Tibial nerve (tissue), 4 donors: ENCODE measurements at places on chromosomes 2 and 18.

GRCh38 chr2:226875438-226876225, 39.8 kb downstream of the RHBDD1 start:
- DNase-seq = no peak

GRCh38 chr2:150156415-150156814, 331.1 kb downstream of the RND3 start:
- no peak for DNase-seq

GRCh38 chr2:159706385-159706980, 5.8 kb upstream of the MARCHF7 start:
- no peak for DNase-seq

DNA sequence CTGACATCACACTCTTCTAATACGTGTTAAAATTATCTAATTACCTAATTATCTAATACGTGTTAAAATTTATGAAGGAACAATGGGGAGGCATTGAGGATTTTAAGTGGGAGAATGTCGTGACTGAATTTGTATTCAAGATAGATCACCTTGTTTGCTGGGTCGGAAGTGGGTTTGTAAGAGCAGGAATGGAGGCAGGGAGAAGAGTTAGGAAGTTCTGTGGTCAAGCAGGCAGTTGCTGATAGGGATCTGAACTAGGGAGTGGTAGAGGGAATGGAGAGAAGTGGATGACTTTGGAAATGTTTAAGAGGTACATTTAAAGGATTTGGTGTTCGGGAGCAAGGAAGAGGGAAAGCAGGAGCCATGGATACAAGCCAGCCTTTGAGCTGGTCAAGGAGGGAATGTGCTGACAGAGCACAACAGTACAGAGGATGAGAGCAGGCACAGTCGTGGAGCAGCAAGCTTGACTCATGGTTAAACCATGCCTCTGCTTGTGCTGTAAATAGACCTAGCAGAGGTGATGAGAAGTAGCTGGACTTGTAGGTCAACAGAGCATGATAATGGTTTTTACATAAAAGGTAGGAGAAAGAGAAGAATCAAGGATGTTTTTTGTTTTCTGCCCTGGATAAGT, 16.2 kb downstream of the IL18RAP start:
- no peak for DNase-seq

- no peak for DNase-seq
Measured at GRCh38 chr2:36589230-36589630, 8.7 kb downstream of the FEZ2 start.

DNA sequence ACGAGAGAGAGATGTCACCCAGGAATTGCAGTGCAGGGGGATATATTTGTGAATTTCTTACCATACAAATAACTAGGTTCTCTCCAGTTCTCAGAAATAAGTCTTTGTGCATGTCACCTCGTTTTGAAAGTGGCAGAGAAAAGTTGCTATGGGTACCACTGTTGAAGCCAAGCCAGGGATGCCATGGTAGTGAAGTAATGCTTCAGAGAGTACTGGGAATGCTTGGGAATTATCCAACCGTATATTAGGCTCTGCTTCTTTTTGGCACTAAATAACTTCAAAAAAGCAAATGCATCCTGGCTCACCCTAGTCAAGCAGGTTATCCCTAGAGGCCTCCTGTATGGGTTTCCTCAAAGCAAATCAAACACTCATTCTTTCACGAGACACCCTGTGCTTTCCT, 50.7 kb upstream of the DDX18 start:
- DNase-seq = no peak

- DNase-seq = no peak
Measured at GRCh38 chr2:37417321-37417720, 72.9 kb downstream of the QPCT start.

DNA sequence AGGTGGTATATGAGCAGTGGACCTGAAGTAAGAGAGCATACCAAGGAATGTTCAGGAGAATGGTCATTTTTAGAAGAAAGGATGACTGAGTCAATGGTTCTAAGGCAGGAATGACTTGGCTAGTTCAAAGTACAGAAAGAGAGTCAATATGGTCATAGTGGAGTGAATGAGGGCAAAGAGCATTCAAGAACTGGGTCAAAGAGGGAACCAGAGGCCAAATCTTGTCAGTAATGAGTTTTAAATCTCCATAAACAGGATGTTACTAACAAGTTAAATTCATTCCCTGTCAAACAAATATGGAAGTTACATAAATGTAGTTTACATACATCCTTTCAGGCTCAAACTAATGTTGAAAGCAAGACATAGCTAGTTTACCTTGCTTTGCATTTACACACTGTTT, 16.1 kb downstream of the CALCRL start:
- DNase-seq = no peak
